Mammary epithelial cell (primary cell): ENCODE measurements at places on chromosomes 2 and 18. TPM values are rescaled to one million over a fixed set of nuclear protein-coding genes. Genes with fewer than 3 reads are reported as not detected.

DNA sequence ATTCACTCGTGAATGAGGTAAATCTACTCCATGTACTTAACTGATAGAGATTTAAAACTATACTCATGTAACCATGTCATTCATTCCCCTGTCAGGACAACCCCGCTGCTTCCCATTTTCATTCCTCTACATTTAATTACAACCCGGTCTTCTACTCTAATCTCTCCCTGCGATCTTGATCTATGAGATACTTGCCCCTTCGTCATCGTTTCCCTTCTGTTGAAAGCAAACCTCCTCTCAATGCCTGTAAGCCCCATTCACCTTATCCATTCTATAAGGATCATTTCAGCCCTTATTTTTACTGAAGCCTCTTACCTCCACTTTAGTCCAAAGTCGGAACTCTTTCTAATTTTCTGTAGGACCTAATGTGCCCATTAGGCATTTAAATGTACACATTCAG is 492.6 kb downstream of the DPP10 start:
- no peak for DNase-seq

DNA sequence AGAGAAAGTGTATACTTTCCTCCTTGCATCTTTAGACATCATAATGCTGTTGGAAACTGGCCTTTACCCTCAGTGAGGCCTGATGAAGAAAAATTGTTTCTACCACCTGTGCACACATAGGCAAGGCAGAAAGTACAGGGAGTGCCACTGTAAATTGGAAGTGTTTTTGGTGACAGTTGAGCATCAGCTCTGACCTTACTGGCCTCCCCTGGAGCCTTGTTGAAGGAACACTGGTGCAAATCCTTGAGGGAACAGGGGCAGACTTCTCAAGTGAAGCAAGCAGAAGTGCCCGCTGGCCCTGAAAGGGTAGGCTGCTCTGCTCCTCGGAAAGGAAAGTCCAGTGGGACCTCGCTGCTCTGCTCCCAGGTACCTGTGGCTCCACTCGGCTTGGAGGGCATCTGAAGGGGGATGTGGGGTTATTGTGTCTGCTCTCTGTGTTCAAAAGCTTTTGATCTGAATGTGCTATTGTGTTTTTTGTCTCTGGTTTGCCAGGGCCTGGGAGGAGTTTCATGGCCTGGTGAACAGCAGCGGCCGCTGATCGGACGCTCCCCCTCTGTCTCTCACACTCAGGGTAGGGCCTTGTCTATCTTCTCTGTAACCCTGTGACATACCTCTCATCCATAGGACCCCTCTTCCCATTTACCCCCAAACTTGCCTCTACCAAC is 23.4 kb downstream of the EIF4E2 start:
- no peak for DNase-seq

CNTNAP5 gene
- not detected in 2 replicates for total RNA-seq

SCYGR4 gene
- not detected in 2 replicates for total RNA-seq

DNA sequence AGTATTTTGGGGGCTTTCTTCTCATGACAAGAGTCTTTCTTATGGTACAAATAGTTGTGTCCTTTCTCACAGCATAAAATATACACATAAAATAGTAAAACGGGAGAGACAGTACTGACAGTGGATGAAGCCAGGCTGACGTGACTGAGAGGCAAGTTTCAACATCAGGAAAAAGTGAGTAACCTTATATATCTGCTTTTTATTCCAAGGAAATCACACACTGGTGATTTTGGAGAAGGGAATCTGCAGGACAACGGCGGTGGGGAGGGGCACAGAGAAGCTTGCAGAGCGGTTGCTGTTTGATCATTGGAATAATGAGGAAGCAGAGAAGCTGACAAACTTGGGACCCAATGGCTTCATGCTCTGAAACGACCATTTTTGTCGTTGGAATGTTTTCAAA is 130.6 kb upstream of the ZNF236 start:
- no peak for DNase-seq

PMAIP1 gene
- total RNA-seq, result 34.3 and 51.5 TPM in 2 replicates

MYO7B gene
- not detected for total RNA-seq

GRCh38 chr2:58895857-58896256 is 654.7 kb upstream of the FANCL start:
- DNase-seq, result no peak

DNA sequence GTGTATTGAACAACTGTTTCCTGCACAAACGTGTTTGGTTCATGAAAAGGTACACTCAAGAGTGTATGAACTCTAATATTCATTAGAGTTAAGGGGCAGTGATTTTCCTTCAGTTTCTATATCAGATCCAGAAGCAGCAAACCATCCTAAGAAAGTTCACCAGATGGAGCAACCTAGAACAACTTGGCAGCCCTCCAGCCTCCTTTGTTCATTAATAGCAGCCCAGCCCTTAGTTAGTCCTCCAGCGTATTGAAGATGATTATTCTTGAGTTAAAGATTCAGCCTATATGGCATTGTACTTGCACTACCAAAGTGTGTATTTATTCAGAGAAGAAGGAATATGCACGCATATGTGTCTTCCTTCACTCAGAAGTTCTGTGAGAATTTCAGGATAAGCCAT is 365.5 kb downstream of the SETBP1 start:
- DNase-seq, result no peak

TGFA gene
- total RNA-seq, result 97.7 and 126 TPM in 2 replicates

DNA sequence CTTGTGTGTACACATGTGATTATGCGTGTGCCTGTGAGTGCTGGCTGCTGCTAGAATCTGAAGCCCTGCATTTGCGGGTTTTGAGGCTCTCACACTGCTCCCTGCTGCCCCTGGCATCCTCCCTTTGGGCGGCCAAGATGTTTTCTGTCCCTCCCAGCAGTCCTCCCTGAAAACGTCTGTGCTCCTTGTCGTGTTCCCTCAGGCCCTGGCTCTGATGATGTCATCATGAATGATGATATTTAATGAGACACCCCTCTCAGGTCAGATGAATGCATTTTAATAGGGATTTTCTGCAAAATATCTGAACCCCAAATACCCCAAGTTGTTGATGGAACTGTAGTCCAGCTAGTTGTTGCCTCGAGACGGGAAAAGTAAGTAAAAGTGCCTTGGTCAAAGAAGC is 73.1 kb downstream of the TSHZ1 start:
- no peak for DNase-seq
